ENCODE measurements at places on chromosomes 16 and 17.

- no peak for DNase-seq
Measured at GRCh38 chr16:87550495-87550961, 51.8 kb upstream of the JPH3 start.

GRCh38 chr17:58094118-58094517 lies 10.9 kb downstream of the DYNLL2 start:
- DNase-seq, result no peak

GRCh38 chr16:11915644-11916523 lies at the start of gene GSPT1:
TSS of gene GSPT1 (minus strand) at chr16:11915956. CDS start at chr16:11915720, 236 bp downstream.
- DNase-seq, result peak; percentile 97

GRCh38 chr17:5203908-5204294 lies 12.2 kb upstream of the ZNF594 start:
- no peak for DNase-seq

- DNase-seq, result no peak
Measured at GRCh38 chr17:48002916-48003416, 32.1 kb downstream of the CDK5RAP3 start.

- DNase-seq, result no peak
Measured at GRCh38 chr16:2716948-2717347, 3.1 kb downstream of the PRSS27 start.

- no peak for DNase-seq
Measured at GRCh38 chr16:83113317-83113716, 486.5 kb downstream of the CDH13 start.

- DNase-seq, result no peak
Measured at GRCh38 chr17:33598797-33599196, 305.7 kb upstream of the ASIC2 start.

DNA sequence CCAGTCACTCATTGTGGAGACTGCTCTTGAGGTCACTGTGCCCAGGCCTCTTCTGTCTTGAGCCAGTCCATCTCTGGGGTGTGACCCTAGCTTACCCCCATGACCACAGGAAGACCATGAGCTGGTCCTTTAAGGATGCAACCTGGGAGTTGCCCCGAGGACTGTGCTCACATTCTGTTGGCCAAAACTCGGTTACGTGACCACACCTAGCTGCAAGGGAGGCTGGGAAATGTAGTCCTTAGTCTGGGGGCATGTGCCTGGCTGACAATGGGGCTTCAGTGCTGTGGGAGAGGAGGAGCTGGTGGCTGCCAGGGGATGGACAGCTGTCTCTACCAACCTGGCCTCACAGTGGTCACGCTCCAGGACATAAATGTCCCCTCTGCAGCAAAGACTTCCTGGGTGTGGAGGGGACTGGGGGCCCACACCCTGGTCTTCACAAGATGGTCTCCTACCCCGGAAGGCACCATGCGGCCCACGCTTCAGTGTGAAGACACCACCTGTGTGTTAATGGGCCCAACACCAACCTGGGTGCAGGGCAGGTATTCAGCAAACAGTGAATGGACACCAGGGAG lies 55.4 kb downstream of the JPH3 start:
- DNase-seq, result no peak

- DNase-seq, result no peak
Measured at GRCh38 chr16:54340531-54340930, 53.9 kb upstream of the IRX3 start.

DNA sequence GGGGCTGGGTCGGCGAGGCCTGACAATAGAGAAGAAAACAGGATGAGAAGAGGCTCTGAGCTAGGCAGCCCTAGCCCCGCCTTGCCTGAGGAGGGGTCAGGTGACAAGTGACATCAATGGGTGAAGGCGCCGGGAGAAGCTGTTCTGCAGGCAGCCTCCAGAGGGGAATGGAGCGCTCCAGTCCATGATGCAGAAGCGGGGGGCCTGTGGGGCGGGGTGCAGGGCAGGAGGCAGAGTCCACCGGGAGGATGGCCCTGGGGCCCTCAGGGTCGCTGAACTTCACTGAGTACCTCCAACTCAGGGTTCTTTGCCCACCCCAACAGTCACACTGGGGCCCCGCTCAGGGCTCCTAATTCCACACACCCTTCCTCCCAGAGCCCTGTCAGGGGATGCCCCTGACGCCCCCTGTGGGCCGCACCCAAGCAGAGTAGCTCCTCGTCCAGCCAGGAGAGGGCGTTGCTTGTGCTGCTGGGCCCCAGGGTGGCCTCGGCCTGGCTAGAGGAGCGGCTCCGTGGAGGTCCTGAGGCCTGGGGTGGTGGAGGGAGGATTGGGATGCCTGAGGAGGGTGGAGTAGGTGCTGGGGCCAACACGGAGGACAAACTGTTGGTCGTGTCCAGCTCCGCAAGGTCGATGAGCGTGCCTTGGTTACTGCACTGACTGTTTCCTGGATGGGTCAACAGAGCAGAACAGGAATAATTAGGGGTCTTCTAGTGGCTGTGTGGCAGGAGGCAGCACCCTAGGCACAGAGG lies 20.8 kb downstream of the GGA3 start:
- no peak for DNase-seq

GRCh38 chr17:41199421-41200078 lies 9.9 kb downstream of the KRTAP9-1 start:
- no peak for DNase-seq

- DNase-seq, result no peak
Measured at GRCh38 chr17:44901411-44901921, 2.2 kb upstream of the EFTUD2 start.

DNA sequence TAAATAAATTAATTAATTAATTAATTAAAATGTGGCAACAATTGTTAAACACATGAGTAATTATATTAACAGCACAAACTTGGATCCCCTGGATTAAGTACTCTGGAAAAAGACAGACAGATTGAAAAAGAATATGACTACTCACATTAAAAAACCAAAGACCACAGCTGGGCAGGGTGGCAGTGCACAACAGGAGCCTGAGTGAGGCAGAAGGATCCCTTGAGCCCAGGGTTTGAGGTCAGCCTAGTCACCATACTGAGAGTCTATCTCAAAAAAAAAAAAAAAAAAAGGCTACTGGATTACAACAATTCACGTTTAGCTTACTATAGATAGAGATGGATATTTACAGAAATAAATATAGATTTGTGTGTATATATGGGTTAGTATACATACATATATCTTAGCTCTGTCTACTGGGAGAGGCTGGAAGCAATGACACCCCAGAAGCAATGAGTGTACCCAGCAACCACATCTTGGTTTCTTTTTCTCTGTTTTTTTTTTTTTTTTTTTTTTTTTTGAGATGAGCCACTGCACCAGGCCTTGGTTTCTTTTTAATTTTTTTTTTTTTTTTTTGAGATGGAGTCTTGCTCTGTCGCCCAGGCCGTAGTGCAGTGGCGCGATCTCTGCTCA lies 10.6 kb upstream of the SUZ12 start:
- no peak for DNase-seq

GRCh38 chr17:5123343-5124124 lies 7.7 kb downstream of the USP6 start:
- DNase-seq, result no peak

GRCh38 chr16:49987381-49987780 lies 37.6 kb upstream of the CNEP1R1 start:
- no peak for DNase-seq

- no peak for DNase-seq
Measured at GRCh38 chr17:73151916-73152632, 12.7 kb upstream of the SSTR2 start.

- no peak for DNase-seq
Measured at GRCh38 chr17:77281904-77282367, 141.2 kb downstream of the SEC14L1 start.

DNA sequence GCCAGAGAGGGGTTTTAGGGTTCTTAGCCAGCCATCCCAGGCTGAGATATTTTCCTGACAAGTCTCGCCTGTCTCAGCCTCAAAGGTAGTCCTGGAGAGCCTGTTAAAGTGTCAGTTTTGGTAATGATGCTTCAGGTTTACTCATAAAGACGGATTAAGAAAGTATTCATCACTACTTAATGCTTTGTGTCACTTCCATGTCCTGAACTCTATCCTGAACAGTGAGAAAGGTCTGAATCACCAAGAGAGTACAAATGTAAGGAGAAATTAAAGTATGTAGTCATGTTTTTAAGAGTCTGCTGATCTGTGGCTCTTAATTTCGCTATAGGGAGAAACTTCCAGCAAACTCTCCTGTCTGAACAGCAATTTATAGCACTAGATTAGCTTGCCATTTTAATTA lies 14.0 kb downstream of the RPGRIP1L start:
- DNase-seq, result no peak

- DNase-seq, result no peak
Measured at GRCh38 chr16:51766739-51767138, 615.7 kb upstream of the SALL1 start.

DNA sequence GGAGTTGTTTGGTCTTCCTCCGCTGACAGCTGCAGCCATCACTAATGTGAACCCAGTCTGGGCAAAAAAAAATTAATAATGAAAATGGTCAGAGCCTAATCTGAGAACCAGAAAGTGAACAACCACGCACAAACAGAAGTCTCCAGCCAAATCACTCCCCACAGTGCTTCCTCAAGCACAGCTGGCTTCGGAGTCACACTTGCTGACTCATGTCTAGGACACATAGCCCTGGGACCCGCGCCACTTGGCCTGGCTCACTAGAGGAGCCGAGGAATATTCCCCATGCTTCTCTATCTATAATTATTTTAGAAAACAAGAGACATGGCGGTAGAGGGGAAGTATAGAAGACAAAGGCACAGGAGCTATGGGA lies 109.1 kb downstream of the ZFHX3 start:
- DNase-seq, result no peak

DNA sequence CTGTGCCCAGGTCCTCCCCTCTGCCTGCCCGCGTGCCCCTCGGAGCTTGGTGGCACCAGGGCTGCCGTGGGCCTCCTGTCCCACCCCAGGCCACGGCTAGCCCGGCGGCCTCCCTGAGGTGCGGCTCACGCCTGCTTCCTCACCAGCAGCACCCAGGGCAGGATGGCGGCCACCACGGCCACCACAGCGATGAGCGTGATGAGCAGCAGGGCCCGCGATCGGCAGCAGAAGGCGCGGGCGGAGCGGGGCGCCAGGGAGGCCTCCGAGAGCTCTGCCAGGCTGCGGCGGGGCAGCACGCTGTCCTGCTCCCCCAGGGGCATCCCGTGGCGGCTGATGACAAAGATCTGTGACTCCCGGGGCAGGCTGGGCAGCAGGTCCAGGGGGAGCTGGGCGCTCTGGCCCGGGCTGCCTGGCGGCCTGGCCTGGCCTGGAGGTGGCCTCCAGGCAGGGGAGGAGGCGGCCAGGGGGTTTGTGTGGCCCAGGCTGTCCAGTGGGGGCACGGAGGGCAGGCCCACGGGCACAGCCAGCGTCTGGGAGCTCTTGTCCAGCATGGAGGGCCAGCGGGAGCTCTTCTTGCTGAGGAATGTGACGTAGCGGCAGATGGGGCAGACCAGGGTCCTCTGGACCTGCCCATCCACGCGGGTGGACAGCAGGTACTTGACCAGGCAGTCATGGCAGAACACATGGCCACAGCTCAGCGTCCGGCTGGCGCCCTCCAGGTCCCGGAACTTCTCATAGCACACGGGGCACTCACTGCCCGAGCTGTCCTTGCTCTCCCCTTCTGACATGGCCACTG lies 4.8 kb downstream of the RNF222 start:
- DNase-seq, result no peak

- no peak for DNase-seq
Measured at GRCh38 chr16:88962478-88963152, 14.4 kb downstream of the CBFA2T3 start.

DNA sequence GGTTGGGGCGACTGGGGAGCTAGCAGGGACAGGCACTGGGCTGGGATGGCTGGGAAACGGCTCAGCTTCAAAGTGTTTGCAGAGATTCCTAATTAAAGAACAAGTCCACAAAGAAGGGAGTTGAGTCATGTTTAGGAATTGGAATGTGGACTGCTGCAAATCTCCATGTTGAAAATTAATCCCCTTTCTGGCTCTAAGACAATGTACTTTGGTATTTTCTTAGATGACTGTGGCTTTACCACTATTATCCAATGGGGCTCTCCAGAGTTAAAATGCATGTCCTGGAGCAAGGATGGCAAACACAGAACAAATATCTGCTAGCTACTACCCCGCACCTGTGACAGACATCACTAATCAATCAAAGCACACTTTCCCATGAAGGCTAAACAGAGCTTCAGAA lies 22.2 kb upstream of the WSCD1 start:
- no peak for DNase-seq

- no peak for DNase-seq
Measured at GRCh38 chr17:31750578-31750977, 108.5 kb downstream of the COPRS start.

GRCh38 chr17:47262586-47262985 lies 9.0 kb downstream of the ITGB3 start:
- no peak for DNase-seq

DNA sequence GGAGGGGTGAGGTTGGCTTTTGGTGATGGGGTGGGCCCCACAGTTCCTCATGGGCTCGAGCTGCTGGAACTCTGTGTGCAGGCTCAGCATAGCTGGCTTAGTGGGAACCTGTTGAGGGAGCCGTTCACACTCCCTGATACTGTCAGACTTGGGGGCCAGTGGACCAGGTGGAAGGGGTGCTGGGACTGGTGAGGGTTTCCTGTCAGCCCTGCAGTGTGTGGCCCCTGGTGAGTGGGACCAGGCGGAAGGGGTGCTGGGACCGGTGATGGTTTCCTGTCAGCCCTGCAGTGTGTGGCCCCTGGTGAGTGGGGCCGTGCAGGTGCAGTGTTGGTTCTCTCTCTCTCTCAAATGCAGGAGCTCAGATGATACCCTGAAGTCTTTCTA lies 45.1 kb upstream of the ZNF750 start:
- DNase-seq, result no peak

Data from esophagus squamous epithelium (tissue), 5 donors.